ENCODE measurements at places on chromosomes 5 and 9. TPM values are rescaled to one million over a fixed set of nuclear protein-coding genes. Genes with fewer than 3 reads are reported as not detected.

TAF1L gene
- total RNA-seq = 0.05 TPM

DNA sequence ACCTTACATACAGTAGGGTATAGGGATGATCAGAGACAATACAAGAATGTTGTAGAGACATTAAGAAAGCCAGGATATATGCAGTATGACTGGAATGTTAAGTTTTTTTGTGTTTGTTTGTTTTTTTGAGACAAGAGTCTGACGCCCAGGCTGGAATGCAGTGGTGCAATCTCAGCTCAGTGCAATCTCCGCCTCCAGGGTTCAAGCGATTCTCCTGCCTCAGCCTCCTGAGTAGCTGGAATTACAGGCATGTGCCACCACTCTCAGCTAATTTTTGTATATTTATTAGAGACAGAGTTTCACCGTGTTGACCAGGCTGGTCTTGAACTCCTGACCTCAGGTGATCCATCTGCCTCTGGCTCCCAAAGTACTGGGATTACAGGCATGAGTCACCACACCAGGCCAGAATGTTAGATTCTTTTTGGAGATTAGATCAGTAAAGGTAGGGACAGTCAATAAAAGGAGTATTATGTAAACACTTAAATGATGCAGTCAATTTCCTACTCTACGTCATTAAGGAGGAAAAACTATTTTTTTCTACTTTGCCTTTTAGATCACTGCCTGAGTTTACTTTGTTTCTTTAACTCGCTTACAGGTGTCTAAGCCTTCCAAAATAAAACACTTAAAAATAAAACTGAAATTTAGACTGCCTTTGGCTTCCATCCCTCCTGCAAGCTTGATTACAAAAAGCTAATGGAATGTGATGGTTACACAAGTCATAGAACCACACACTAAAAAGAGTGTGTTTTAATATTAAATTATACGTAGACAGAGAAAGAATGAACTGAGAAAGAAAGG, 6.8 kb upstream of the HNRNPA0 start:
- no peak for DNase-seq

DNA sequence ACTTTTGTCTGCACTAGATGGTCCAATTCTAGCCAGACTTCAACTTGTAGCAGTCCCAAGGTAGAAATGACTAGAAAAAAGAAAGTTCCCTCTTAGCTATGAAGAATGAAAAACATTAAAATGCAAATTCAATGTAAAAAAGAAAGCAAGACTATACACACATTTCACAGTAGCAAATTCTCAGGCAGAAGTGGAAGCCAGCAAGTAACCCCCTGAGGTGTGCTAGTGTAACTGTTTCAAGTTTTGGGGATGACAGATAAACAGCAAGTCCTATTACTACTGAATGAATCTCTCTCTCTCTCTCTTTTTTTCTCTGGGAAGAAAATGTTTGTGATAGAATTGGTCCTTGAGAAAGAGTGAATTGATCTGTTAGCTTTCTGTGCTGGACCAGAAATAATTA, 185.6 kb downstream of the EFNA5 start:
- no peak for DNase-seq

- no peak for DNase-seq
Observed at GRCh38 chr5:107100121-107100520, 570.6 kb downstream of the EFNA5 start.

DNA sequence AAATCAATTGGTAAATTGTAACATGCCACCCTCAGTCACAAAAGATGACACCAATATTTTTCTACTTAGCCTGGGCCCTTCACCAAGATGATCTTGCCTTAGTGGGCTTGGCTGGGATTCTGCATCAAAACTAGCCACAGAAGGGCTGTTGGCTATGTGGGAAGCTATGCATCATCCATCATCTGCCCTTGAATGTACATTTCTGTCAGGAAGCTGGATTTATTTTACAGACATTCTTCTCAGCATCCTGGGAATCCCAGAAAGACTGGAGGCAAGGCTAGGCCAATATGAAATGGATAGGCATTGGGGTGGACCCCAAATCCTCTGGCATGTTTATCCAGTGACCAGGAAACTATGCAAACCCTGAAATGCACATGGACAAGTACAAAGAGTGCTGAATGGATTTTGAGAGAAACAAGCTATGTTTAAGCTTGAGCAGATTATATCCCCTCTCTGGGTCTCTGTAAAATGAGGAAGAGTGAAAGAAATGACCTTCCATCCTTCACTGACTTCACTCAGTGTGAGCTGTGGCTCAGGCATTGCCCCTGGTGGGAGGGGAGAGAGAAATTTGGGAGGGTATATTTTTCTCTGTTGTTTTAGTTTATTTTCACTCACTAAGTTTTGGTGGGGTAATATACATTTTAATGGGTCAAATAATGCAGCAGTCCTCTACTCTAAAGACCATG, 283.6 kb downstream of the EBF1 start:
- DNase-seq = no peak

DNA sequence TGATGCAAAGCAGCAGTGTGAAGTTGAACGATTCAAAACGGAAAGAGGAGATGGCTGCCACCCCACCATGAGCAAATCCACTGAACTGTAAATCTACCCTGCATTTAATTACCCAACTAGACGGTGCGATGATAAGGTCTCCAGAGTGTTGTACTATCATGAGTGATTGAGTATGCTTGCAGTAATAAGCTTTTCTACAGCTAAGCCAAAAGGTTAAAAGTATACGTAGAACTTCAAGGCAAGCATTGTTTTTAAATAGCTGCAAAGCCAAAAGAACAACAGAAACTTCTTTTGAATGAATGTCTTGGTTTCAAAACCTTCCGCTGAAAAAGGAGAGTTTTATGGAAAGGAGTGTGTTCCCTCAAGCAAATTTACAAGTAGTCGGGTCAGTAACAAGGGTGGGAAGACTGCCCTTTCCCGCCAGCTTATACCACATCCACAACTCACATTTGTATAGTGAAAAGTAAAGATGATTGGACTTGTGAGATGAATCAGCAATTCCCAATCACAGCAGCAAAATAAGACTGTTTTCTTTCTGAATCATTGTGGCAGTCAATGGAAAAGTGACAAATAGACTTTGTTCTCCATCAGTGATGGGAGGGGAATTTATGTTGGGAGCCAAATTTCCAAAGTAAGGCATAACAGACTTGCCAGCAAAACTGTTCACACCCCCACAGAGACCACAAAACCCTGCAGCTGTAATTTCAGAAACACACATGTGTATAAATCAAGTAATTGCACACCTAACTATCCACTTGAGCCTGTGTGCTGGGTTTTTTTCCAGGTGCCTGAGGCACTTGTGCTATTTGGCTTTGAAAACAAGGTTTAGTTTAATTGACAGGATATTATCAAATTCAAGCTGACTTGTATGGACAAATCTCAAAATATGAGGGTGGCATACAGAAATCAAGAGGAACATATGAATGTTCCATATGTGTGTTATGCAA, 407.7 kb upstream of the GRAMD2B start:
- DNase-seq = no peak

DNA sequence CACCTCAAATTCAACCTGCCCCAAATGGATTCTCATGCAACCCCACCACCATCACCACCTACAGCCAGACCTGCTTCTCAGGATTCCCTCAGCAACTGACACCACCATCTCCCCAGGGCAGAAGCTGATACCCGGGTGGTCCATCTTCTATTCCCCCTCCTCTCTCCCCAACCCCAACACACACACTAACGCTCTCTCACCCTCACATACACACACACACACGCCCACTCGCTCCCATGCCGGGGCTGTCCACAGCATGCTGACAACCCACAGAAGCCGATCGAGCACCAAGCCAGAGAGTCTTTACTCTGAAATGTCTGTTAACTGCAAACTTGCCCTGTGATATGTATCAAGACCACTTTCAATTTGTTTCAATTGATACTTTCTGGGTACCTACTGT, 28.4 kb downstream of the B4GALT1 start:
- DNase-seq = no peak

GRCh38 chr5:77104813-77105212, 17.7 kb upstream of the ZBED3 start:
- DNase-seq = no peak
